ENCODE measurements at places on chromosomes 6 and 20. TPM values are rescaled to one million over a fixed set of nuclear protein-coding genes. Genes with fewer than 3 reads are reported as not detected.
A peak's percentile ranks its signal among the peaks of the same experiment; 100 is the strongest.

- no peak for DNase-seq
Observed at GRCh38 chr6:168559574-168560098, 118.7 kb downstream of the SMOC2 start.

GRCh38 chr20:906703-907270 lies 9.3 kb downstream of the ANGPT4 start:
- no peak for DNase-seq

The PARD6B gene
- polyA plus RNA-seq: 30.2 TPM

The TULP4 gene
- polyA plus RNA-seq: 26.3 TPM

DNA sequence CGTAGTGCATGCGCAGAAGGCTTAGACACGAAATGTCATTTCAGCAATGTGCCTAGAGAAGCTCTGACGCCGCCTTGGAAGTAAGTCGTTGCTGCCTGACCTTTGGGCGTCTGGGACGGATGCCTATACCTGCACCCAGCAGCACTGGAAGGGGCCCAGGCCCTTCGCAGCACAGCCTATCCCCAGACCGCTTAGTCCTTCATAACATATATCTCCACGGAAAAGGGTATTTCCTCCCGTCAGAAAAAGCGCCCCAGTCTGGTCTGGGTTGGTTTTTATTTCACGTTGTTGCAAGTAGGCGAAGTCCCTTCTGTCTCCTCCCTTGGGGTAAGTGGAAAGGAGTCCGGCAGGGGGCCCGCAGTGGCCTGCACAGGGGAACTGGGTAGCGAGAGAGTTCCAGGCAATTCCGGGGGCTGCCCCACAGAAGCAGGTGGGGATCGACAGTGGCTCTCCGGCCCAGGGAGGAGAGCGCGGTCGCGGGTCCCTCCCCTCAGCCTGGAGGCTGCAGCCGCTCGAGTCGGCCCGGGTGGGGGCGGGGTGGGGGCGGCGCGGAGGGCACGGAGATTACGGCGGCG lies 559 bp upstream of the EYA4 start:
- DNase-seq: peak; percentile 54

DNA sequence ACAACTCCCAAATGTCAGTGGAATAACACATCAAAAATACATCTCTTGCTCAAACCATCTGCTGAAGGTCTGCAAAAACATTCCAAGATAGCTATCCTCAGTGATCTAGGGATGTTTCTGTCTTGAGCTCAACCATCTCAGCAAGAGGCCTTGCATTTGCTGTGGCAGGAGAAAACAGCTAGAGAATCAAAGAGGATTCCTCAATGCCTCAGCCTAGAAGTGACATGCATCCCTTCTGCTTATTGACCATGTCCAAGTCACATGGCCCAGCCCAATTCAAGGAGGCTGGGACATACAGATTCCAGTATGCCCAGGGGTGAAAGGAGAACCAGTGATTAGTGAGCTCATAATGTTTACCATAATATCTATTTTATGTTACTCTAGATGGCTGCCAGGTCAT lies 269.5 kb downstream of the PLCB1 start:
- DNase-seq: no peak

The DEFB132 gene
- 0.07 TPM for polyA plus RNA-seq

The IL17F gene
- polyA plus RNA-seq: 0.40 TPM

DNA sequence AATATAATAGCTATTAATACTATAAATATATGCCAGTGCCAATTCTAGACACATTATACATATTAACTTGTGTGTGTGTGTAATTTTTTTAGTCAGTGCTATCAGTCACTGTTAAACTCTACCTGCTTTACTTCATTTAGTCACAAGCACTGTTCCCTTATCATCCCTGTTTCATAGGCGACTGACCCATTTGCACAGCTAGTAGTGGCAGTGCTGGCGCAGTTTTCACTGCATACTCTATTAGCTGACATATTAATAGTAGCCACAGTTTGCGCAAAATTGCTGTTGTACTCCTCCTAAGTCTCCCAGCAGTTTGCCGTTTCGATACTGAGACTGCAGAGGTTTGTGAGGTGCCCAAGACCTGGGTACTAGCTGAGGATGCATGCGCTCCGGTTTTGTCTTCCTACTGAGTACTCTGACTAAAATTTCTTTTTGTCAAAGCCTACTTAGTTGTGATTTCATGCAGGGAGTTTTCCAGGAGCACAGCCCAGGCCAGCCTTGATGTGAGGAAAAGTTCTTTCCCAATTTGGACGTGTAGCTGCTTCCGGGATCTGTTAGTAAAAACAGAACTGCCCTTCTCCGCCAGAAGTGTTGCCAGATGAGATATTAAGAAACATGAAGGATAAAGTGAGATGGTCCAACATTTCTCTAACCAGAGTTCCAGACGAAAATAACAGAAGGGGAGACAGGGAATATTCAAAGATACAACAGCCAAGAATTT lies 5.6 kb downstream of the BAG2 start:
- no peak for DNase-seq

- DNase-seq: no peak
Observed at GRCh38 chr6:89308525-89309395, 6.3 kb downstream of the GABRR2 start.

The ISM1 gene
- polyA plus RNA-seq: 4.3 TPM

DNA sequence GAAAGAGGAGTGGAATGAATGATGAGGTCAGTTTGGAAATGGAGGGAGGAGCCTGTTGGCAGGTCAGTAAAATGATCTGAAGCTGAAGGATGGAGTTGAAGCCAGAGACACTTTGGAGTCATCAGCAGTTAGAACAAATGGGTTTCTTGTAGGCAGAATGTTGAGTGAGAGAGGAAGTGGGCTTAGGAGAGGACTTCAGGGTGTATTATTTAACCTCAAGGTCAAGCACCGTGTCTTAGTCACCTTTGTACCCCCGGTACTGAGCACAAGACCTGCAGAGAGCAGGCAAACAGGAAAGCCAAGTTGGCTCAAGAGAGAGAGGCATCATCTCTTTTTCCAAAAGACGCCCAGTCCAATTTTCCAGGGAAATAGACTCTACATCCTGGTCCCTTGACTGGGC lies 23.3 kb downstream of the C20orf173 start:
- no peak for DNase-seq

GRCh38 chr20:32655903-32656512 lies 17.7 kb downstream of the C20orf203 start:
- DNase-seq: no peak

DNA sequence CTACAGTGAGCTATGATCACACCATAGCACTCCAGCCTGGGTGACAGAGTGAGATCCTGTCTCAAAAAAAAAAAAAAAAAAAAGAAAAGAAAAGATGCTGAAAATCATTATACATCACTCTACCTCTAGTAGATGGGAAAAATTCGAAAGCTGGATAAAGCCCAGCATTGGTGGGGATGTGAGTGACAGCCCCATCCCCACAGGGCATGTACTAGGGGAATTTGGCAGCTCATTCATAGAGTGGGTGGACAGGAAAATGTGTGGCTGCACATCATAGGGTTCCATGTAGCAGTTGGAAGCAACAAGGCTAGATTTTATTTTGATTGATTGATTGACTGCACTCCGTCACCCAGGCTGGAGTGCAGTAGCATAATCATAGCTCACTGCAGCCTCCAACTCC lies 42.0 kb downstream of the MRPL14 start:
- DNase-seq: no peak

GRCh38 chr6:135627092-135627715 lies 129.7 kb upstream of the AHI1 start:
- no peak for DNase-seq

The SALL4 gene
- 16.3 TPM for polyA plus RNA-seq

The RUNX2 gene
- polyA plus RNA-seq: 2.5 TPM

The MDFI gene
- 31.4 TPM for polyA plus RNA-seq

DNA sequence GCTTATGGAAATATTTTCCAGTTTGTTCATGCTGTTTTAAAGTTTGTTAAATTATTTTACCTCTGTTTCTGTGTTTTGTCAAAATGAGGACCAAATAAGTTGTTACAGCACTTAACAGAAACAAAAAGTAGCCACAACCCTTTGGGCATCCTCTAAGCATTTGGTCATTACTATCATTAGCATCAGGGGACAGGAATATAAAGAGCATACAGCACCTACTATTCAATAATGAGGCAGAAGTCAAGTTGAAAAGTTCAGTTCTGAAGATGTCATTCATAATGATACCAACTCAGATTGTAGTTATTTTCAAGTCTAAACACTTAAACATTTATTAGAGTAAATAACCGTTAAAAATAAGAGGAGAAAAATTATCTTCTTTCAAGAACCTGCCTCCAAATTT lies 862.3 kb upstream of the FLRT3 start:
- DNase-seq: no peak

The SLC13A3 gene
- polyA plus RNA-seq: 19.3 TPM

The ESR1 gene
- polyA plus RNA-seq: 2.1 TPM

GRCh38 chr20:63080411-63080810 lies 73.6 kb upstream of the BHLHE23 start:
- no peak for DNase-seq

- no peak for DNase-seq
Observed at GRCh38 chr20:51284176-51284575, 258.3 kb downstream of the NFATC2 start.

The LHFPL5 gene
- not detected for polyA plus RNA-seq

The FAM210B gene
- 40.7 TPM for polyA plus RNA-seq

- no peak for DNase-seq
Observed at GRCh38 chr6:95120984-95121383, 456.4 kb upstream of the MANEA start.

DNA sequence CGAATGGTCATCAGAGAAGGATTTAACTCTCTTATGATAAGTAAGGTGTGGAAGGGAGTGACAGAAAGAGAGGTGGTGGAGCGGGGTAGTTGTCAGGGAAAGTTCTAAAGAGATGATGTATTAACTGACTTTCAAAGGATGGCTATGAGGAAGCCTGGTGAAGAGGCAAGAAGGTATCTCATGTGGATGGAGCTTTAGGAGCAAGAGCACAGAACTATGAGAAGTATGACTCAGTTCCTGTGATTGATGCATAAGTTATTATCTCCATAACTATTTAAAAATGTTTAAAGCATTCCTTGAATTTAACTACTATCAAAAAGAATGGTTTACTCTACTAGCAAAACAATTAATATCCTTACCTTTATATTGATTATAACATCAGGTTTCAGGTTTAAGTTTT lies 28.8 kb downstream of the AK9 start:
- no peak for DNase-seq

- DNase-seq: no peak
Observed at GRCh38 chr6:112269114-112269513, 14.7 kb upstream of the LAMA4 start.

The C6orf15 gene
- not detected for polyA plus RNA-seq

The RBPJL gene
- not detected for polyA plus RNA-seq

GRCh38 chr6:105326216-105326615 lies 76.7 kb downstream of the PREP start:
- no peak for DNase-seq

GRCh38 chr6:24876499-24877465 lies 59.0 kb downstream of the RIPOR2 start:
- no peak for DNase-seq

The GMDS gene
- polyA plus RNA-seq: 60.1 TPM

The IMPG1 gene
- polyA plus RNA-seq: 5.2 TPM

DNA sequence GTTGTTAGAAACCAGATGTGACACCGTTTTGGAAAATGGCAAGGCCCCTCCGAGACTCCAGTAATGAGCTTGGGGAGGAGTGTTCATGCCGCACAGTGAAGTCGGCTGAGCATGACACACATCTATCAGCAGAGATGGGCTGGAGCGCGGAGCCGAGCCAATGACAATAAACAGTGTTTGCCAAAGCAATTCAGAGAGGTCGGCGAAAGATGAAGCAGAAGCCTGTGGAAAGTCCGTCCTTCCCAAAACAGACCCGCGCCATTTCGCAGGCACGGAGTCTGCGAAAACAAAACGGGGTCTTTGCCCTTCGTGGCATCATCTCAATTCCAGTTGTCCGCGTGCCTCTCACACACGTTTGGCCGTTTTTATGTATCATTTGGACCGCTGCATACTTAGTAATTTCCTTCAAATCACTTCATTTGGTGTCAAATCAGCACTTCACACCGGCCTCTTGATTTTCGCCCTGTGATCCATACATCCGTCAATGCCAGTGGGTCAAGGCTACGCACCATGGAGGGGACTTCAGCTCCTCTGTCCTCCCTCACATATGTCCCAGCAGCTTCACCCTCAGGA lies 71.3 kb downstream of the SULF2 start:
- DNase-seq: peak; percentile 28

- peak; percentile 41 for DNase-seq
Observed at GRCh38 chr6:160137989-160138835, 16.6 kb downstream of the SLC22A1 start.

DNA sequence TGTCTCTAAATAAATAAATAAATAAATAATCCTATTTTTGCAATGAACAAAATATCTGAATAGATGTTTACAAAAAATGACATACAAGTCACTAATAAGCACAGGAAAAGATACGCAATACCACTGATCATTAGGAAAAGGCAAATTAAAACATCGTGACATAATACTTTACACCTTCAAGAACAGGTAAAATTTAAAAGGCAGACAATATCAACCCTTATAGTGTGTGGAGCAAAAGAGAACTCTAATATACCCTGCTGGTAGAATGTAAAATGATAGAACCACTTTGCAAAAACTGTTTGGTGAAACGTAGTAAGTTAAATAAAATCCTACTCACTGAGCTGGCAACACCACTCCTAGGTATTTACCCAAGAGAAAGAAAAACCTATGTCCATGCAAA lies 67.4 kb downstream of the ZMYND8 start:
- DNase-seq: no peak

The CYP24A1 gene
- polyA plus RNA-seq: 2.9 TPM

The SEMG1 gene
- polyA plus RNA-seq: not detected

- no peak for DNase-seq
Observed at GRCh38 chr6:37099442-37099841, 70.5 kb upstream of the PIM1 start.

The TASP1 gene
- 13.9 TPM for polyA plus RNA-seq

GRCh38 chr6:101630941-101631340 lies 237.4 kb downstream of the GRIK2 start:
- no peak for DNase-seq

DNA sequence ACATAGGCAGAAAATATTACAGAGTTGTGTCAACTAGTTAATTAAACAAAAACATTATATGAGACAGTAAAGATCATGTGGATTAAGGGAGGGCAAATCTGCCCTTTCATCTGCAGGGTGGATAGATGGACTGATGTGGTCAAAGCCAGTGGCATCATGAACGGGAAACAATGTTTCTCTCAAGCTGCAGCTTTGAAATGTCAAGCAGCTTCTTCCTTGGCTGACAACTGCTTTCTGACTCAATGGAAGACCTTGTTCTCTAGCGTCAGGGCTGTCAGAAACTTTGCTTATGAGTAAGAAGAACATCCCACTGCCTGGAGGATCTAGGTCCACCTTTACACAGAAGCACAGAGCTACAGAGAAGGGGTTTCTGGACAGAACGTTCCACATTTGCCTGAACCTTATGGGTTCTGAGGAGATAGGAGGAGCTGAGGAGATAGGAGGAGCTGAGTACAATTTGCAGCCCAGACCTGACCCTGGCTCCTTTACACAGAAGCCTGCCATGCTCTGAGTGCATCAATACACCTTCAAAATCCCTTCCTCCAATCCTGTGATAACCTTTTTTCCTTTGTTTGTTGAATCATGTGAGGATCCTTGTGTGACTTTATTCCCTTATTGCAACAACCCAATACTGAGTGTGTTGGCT lies 6.1 kb downstream of the CST5 start:
- no peak for DNase-seq

DNA sequence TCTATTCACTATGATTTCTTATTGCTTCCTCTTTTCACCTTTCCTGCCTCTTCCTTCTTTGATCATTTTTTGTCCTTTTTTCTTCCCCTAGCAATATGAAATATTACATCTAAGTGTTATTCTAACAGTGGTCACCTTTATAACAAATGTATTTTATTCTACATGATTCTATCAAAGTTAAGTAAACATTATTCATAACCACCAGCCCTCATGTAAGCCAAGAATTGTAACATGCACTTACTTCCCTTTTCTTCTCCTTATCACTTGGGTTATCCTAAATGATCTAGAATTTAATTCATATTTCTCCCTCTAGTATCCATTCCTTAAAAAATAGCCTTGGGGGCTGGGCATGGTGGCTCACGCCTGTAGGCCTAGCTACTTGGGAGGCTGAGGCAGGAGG lies 88.3 kb upstream of the SLC22A23 start:
- DNase-seq: no peak

All from left kidney (tissue), 8 donors.